T-helper 22 cell (primary cell): ENCODE measurements at places on chromosomes 12 and 14.
A peak's percentile ranks its signal among the peaks of the same experiment; 100 is the strongest.

DNA sequence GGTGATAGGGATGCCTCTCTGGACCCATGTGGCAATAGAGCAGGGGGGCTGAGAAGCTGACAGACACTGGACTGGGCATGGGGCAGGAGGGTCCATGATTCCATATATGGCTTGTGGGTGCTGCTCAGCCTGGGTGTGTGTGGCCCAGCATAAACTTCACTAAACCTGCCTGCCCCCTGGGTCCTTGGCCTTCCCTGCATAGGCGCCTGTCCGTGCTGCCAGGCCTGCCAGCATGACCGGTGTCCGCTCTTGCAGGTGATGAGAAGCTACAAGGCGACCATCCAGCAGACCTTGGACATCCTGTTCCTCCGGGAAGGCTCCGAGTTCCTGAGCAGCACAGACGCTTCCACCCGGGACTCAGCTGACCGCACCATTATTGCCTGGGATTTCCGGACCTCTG lies 61.6 kb downstream of the BEGAIN start:
- DNase-seq = no peak

- no peak for DNase-seq
These were observed 125.1 kb downstream of the ST8SIA1 start for GRCh38 chr12:22209422-22209821.

DNA sequence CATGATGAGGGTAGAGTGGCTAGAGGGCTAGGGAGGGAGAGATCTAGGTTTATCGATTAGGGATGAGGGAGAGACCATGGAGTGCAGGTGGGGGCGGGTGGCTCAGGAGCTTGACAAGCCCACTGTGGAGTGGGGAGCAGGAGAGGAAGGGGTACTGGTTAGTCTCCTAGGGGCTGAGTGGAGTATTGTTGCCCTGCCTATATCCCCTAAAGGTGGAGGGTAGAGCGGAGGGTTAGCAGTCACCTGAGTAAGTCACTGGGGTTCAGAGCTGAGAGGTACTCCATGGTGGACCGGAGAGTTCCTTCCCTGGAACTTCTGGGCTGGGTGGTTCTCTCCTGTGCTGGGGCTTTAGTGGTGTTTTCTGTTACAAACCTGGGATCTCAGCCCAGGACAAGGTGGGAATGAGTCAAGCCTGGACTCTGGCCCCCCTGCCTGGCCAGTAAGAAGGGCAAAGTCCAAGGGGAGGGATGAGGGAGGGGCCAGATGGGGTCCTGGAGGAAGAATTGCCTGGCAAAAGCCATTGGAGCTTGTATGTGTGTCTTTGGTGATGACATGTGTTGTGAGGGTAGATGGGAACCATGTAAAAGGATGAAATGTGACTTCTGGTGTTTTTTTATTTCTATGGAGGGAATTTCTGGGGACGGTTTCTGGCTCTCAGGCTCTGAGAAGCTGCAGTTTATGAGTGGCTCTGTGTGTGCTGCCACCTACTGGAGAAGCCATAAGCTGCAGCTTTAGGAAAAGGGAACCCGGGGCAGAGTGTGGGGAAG lies at the start of gene CIDEB:
Gene CIDEB, minus strand, starts transcription at position 403 of the 767 bp plus-strand sequence. Its CDS starts 119 bp downstream, at position 284.
- peak; percentile 23 for DNase-seq

DNA sequence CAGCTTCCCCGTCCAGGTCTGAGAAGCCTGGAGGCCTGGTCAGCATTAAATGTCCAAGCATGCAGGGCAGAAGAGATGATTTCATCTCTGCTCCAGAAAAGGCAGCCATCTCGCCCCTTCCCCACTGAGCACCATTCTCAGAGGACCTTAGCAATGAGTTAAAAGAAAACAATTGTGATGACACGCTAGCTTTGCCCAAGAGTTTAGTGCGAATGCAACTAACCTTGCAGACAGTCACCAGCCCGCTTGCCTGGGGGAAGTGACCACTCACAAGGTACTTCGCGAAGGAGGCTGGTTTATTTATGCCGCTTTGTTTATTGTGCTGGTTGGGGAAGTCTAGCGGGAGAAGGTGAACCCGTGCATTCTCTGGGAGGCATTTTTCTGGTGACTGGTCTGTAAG lies 170.7 kb downstream of the RBM19 start:
- no peak for DNase-seq

GRCh38 chr12:32949815-32950214 lies 53.2 kb upstream of the PKP2 start:
- DNase-seq = no peak

DNA sequence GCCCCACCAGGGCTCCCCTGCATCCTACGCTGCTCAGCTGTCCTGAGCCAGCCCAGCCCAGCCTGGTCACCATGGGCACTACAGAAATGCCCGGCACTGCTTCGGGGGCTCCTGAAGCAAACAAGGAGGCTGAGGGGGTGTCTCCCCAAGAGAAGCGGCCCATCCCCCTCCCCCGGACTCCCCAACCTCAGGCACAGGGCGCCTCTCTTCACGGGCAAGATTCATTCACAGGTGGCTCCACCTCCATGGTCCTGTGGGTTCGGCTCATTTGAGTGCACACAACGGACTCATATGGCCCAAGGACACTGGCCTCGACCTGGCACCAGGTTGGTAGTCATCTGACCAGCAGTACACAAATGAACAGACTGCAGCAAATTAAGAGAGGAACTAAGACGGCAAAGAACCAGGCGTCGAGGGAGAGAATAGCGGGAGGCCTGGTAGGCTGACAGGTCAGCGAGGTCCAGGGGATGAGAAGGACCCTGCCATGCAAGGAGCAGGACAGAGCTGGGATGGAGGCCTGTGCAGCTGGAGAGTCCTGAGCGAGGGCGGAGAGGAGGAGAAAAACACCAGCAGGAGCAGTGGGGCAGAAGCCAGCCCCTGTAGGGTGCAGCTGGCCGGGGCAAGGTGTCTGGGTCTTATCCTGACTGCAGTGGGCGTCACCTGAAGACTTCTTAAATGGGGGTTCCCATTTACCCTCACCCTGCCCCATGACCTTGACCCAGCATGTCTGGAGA lies 60.2 kb downstream of the PRIMA1 start:
- no peak for DNase-seq

- no peak for DNase-seq
These were observed 20.5 kb downstream of the BTBD6 start for GRCh38 chr14:105268736-105269354.

- no peak for DNase-seq
These were observed 443.2 kb upstream of the FOXG1 start for GRCh38 chr14:28323366-28323765.

- DNase-seq = peak; percentile 34
These were observed 103.5 kb upstream of the BCAT1 start for GRCh38 chr12:25052196-25052913.

GRCh38 chr14:68386950-68387779 lies 405.7 kb downstream of the ZFP36L1 start:
- DNase-seq = no peak

GRCh38 chr12:119158402-119158801 lies 20.3 kb upstream of the HSPB8 start:
- no peak for DNase-seq

DNA sequence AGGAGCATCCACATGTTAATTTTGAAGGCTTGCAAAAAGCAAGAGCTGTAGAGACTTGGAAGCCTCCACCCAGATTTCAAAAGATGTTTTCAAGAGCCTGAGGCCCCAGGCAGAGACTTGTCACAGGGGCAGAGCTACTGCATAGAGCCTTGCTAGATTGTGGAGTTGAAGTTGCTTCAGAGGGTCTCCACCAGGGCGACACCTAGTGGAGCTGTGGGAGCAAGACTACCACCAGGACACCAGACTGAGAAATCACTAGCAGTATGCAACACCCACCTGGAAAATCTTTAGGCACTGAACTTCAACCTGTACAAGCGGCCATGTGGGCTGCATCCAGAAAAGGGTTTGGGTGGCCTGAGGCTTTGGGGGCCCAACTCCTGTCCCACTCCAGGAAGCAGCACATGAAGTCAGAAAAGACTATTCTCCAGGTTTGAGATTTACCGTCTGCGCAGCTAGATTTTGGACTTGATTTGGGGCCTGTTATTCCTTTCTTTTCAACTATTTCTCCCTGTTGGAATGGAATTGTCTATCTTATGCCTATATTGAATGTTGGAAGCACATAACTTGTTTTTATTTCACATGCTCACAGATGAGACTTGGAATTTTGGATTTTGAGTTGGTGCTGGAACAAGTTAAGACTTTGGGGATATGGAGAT lies 508.6 kb downstream of the FLRT2 start:
- DNase-seq = no peak

- no peak for DNase-seq
These were observed 497.6 kb downstream of the RMST start for GRCh38 chr12:97960225-97960624.

- DNase-seq = no peak
These were observed 62.3 kb upstream of the RIN3 start for GRCh38 chr14:92451245-92451644.

DNA sequence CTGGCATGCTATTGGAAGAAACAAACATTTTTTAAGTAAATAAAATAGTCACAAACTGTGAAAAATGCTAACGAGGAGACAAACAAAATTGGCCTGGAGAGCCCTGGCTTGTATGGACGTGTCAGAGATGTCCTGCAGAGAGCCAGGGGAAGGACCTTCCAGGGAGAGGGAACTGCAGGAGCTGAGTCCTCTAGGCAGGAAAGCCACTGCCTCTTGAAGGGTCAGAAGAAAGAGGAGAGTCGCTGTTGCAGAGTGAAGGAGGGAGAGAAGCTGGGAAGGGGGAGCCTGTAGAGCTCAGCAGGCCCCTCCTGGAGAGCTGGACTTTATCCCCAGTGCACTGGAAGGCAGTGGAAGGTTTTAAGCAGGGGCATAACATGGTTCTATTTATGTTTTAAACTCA lies 80.3 kb upstream of the PWP1 start:
- DNase-seq = no peak

- DNase-seq = no peak
These were observed 45.5 kb downstream of the EML1 start for GRCh38 chr14:99838639-99839134.

- DNase-seq = no peak
These were observed 832.9 kb downstream of the C12orf50 start for GRCh38 chr12:87196321-87196720.

- DNase-seq = no peak
These were observed 408.2 kb downstream of the AEBP2 start for GRCh38 chr12:19847294-19848059.

GRCh38 chr14:54565785-54566409 lies 1.0 kb upstream of the SAMD4A start:
- peak; percentile 78 for DNase-seq

DNA sequence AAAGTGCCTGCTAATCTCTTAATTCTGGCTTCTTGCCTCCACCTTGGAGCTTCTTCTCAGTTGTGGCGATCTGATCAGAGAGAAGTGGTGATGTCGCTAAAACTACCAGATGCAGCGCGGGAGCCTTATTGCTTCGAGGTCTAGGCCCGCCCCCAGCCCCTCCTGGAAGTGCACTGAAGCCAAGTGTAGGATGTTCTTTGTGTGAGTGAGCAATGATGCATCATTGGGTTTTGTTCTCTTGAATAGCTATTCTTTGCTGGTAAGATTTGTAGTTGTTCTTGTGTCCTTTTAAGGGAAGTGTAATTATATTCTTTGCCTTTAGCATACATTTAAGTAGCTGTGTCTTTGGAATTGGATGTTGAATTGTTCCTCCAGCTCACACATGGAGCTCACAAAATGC lies 35.8 kb downstream of the MTHFD1 start:
- DNase-seq = no peak

DNA sequence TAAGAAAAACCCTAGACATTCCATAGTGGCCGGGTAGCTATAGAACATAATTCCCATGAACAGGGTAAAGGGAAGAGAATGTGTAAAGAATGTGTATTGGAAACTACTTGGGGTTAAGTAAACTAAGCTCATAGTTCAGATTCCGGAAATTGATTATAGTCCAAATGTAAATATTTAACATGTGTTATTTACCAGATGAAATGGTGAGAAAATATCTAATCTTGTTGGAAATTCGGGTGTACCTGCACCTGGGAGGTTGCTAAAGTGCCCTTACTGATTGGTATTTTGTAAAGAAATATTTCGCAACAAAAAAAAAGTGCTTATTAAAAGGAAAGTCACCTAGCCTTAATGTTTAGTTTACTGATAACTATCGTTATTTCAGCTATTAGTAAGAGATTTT lies 14.4 kb downstream of the RASSF9 start:
- DNase-seq = no peak

DNA sequence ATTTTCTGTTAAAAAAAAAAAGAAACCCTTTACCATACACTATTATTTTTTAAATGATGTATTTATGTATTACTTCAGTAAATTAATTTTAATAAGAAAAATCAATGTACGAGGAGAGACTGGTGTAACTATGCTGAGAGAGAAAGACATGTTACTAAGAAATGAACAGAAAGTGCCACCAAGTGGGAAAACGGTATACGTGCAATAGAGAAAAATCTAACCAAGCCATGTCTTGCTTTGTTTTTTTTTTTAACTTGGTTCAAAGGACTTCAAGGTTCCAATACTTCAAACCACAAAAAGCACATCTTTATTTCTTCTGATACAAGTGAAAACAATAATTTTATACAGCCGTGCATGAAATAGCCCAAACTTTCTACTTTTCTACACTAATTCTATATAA lies 22.9 kb downstream of the NDUFA12 start:
- DNase-seq = no peak

GRCh38 chr12:128797119-128798118 lies 26.3 kb downstream of the SLC15A4 start:
- DNase-seq = no peak

DNA sequence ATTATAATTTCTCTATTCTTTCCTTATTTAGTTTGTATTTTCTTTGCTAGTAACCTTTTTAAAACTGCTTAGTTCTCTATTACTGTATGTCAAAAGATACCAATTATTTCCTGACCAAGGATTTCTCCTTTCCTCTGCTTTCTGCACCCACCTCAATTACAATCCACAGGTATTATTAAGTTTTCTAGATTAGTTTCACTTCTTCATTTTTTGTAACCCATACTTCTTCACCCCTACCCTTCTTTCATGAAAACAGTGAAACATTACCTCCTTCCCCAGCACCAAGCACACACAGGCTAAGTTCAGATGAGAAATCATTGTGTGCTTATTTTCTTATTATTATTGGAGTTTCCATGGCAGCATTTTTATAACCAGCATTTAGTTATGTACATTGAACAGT lies 318.5 kb upstream of the MDGA2 start:
- no peak for DNase-seq

- DNase-seq = no peak
These were observed 13.5 kb downstream of the SLC7A7 start for GRCh38 chr14:22801716-22802115.

- DNase-seq = no peak
These were observed 83.9 kb downstream of the ZFP36L1 start for GRCh38 chr14:68709007-68709406.

GRCh38 chr12:92121826-92122225 lies 23.8 kb downstream of the BTG1 start:
- DNase-seq = no peak

DNA sequence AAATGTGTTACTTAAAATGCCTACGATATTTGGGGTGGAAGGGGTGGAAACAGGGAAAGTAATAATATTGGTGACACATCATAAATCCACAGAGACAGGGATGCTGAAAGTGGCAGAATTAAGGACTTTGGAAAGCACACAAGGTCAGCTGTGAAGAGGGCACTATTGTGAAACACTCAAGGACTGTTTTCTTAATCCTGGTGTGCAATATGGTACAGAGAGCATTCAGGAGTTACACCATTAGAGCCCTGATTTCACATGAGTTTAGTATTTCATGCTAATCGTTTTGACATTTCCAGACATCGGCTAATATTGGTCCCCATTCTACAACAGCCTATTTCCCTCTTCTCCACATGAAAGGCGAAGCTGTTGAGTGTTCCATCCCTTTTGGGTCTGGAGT lies 219.2 kb downstream of the MSRB3 start:
- DNase-seq = no peak
